Stimulated activated CD8-positive, alpha-beta memory T cell treated with anti-CD3 and anti-CD28 coated beads, Interleukin-7, amount 100 ng/mL, for 24 hours (primary cell): ENCODE measurements at places on chromosomes 2 and 18.

DNA sequence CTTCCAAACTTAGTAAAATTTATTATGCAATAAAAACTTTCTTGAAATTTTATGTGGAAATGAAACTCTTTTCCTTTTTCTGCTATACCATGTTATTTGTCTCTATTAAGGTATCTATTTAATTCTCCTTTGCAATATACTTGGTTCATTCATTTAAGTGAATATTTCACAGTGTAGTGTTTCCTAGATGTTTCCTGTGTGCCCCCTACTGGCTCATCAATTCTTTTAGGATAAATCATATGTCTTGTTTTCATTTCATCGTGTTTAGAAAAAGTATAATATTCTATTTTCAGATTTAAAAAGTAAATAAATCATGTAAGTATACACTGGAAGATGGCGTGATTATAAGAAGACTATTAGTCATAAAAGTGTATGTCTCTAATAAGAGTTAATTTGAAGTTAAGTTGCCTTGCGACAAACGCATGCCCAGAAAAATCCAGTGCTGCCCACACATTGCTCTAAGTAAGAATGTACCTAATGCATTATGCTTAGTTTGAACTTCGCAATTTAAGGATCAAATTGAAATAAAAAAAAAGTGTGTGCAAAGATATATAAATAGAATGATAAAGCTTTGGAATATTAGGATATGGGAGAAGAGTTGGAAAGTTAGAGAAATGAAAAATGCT, 525.4 kb downstream of the KCNJ3 start:
- DNase-seq = no peak

- peak; percentile 67 for DNase-seq
Observed at GRCh38 chr2:201233192-201233811, 27.0 kb upstream of the CASP8 start.

GRCh38 chr2:156803967-156804366, 367.8 kb downstream of the GPD2 start:
- DNase-seq = no peak

DNA sequence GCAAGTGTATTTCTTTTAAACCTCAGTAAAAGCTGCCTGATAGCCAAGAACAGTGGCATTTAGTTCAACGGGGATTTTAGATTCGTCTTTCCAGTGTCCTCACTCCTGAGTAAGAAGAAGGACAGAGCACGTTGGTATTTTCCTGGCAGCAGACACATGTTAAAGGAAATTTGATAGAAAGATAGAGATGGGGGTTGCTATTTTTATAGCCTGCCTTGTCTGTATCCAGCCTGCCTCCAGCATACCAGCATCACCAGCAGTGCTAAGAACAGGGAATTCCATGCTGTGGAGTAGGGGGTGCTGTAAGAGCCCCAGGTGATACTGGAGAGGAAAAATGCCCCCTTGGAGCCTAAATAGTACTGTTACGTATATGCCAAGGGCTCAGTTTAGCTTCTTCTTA, 1.1 kb upstream of the SMYD1 start:
- no peak for DNase-seq

DNA sequence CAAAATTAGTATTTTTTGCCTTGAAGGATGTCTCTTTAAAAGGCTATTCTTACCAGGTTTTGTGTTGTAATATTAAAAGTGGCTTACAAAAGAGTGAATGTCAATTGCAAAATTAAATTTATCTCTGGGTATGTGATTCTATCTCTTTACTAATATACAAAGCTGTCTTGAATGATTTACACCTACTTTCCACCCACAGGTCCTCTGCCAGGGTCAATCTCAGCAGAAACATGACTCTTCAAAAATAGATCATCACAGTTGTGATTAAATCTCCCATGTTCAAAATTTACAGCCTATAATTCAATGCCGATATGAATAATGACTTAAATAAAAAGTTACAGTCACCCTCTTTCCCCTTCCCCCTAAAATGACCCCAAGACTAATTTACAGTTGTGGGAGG, 78.8 kb downstream of the SLC8A1 start:
- DNase-seq = no peak

- DNase-seq = no peak
Observed at GRCh38 chr2:6748406-6749067, 117.2 kb downstream of the CMPK2 start.

DNA sequence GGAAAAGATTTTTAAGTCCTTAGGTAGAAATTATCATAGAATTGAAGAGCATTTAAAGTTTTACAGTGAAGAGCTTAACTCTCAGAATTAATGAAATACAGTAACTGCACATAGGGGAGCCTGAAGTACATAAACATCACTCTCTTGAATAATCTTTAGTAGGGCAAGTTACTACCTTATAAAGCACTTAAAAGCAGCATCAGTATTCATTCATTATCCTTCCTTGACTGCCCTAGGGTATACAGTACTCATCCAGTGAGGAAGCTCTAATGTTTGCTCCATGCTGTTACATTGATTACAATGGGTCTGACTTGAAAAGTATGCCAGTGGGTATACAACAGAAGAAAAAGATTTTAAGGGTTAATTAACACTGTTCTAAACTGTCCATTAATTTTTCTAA, 66.5 kb downstream of the ATF2 start:
- no peak for DNase-seq

- no peak for DNase-seq
Observed at GRCh38 chr2:218644721-218645120, 14.7 kb downstream of the ZNF142 start.

DNA sequence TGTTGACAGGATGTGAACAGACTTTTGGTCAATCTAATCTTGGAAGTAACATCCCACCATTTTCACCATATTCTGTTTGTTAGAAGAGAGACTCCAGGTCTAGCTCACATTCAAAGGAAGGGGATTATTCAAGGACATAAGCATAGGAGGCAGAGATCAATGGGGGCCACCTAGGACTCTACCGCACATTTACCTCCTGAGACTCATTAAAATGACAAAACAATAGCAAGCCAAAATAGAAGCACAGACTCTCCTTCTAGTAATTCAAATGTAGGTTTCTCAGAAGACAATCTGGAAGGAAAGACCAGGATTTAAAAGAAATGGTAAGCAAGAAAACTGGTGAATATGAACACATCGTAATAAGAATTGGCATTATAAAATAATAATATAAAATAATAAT, 156.4 kb upstream of the KYNU start:
- no peak for DNase-seq

- DNase-seq = no peak
Observed at GRCh38 chr2:220955776-220956175, 616.3 kb downstream of the EPHA4 start.

GRCh38 chr2:61338447-61338846, 132.4 kb downstream of the USP34 start:
- no peak for DNase-seq

GRCh38 chr2:170218456-170218855, 40.5 kb downstream of the MYO3B start:
- no peak for DNase-seq

GRCh38 chr18:59481436-59481835, 122.4 kb upstream of the LMAN1 start:
- DNase-seq = no peak

DNA sequence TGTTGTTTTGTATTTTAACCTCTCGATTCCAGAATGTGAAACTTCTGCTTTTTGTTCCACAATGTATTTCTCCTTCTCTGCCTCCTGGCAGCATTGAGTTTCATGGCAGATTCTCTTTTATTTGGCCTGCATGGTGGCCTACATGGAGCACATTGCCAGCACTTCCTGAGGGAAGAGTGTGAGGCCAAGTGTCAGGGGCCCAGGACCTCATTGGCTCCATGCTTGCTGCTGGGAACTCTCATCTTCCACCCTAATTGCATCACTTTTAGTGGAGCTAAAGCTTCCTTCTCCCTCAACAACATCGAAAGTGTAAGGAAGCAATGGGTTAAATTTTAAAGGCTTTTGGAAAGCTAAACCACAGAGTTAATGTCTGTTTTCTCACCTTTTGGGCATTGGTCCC, 9.5 kb downstream of the TRIB2 start:
- no peak for DNase-seq

DNA sequence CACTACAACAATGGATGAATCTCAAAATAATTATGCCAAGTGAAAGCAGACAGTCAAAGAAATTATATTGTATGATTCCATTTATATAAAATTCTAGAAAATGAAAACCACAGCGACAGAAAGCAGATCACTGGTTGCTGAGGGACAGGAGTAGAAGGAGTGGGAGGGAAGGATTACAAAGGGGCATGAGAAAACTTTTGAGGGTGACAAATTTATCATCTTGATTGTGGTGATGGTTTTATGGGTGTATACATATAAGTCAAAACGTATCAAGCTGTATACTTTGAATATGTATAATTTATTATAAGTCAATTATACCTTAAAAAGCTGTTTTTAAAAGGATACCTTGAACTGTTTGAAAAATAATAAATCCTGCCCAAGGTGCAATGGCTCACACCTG, 27.7 kb downstream of the ATF2 start:
- DNase-seq = no peak

GRCh38 chr18:6022074-6022444, 126.7 kb upstream of the TMEM200C start:
- DNase-seq = no peak

GRCh38 chr2:235866373-235866772, 301.8 kb downstream of the GBX2 start:
- no peak for DNase-seq

DNA sequence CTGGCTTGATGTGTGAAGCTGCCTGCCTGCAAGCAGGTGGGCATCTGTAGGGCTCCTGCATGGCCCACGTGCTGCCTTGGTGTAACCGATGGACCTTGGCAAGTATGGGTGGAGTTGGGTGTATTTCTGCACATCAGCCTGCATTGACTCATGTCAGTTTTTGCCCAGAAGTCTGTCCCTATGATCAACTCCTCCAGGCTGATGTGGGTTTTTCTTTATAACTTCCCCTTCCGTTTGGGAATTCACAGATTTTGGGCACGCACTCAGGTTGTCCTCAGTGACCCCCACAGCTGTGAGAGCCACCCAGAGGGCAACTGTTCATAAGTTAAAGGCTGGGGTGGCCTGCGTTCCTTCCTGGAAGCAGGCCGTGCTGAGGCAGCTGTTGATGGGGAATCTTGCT, 123.3 kb downstream of the NCK2 start:
- no peak for DNase-seq

- no peak for DNase-seq
Observed at GRCh38 chr2:207248702-207249377, 83.1 kb upstream of the KLF7 start.

DNA sequence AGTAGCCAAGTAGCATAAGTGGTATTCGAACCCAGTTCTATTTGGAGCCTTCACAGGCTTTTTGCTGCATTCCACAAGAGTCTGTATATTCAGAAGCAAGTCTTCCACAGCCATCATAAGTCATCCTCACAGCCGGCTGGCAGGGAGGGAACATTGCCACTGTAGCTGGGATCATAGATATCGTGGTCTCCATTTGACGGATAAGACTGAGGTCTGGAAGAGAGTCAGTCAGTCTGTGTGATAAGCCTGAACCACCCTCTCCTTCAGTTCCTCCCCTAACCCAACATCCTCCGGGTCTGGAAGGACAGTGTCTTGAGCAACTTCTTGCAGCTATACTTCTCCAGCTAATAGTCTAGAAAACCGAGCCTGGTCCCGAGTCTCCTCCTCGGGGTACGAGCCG, 17.0 kb upstream of the C1QL2 start:
- DNase-seq = no peak

DNA sequence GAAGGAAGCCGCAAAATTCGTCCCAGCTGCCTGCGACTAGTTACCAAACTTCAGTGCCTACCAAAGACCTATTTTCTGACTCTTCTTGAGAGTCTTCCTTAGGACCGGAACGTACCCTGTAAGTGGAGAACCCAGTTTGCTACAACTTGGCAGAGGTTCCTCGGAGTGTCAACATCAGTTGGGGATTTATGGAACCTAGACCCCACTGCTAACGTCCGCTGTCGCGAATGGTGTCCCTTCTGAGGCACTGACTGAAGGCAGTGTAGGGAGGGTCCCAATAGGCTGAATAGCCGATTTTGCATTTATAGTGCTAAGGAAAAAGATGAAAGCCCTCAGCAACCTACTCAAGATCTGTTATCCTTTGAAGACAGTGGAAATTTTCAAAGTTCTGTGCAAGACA, 568 bp upstream of the STK17B start:
- no peak for DNase-seq

DNA sequence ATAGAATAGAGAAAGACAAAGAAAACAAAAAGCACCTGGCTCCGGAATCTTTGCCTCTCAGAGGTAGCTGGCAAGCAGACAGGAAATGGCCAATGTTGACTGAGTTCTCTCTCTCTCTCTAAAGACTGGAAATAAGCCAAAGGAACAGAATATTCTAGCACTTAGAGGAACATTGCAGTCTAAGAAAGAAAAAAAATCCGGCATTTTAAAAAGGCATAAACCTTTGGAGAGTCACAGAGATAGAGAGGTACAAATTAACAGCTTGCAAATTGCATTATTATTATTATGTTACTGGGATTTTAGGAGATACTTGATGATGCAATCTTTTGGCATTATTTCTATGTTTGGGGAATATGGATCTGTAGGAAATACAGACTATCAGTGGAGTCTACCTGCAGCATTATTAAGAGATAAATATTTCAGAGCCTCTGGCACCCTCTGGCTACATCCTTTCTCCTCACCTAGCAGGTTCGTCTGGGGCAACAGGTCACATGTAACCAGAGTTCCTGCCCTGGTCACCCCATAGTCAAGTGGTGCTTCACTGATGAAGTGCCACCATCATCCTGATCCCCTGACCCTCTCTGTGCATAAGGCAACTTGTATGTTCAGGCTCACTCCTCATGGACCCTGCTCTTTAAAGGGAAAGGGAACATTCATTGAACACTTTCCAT, 318.9 kb upstream of the ACVR2A start:
- DNase-seq = no peak

- no peak for DNase-seq
Observed at GRCh38 chr18:36912887-36913286, 84.0 kb downstream of the KIAA1328 start.

DNA sequence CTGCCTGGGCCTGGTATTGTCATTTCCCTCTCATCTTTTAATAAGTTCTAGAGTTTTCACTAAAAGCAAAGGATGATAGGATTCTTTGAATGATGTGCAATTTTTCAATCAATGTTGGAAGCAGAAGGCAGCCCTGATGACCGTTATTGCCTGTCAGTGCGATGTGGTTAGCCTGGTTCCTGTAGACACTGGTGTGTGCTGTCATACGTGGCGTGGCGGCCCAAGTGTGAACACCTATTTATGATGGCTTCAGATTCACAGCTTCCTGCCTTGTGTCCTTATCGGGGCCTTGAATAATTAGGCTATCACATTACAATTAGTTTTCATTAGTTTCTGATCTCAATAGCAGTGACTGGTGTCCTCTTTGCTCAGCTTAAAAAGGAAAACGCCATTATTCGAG, 218.5 kb downstream of the TPGS2 start:
- no peak for DNase-seq

GRCh38 chr2:28610583-28611201, 114.8 kb downstream of the PLB1 start:
- DNase-seq = no peak
